ENCODE measurements at places on chromosomes 4 and X. TPM values are rescaled to one million over a fixed set of nuclear protein-coding genes. Genes with fewer than 3 reads are reported as not detected.

C4orf51 gene
- not detected for total RNA-seq

SH3TC1 gene
- 3.5 TPM for total RNA-seq

RBMXL3 gene
- total RNA-seq = not detected

PCDH18 gene
- total RNA-seq = 73.0 TPM

TMEM31 gene
- not detected for total RNA-seq

SUPT20HL2 gene
- not detected for total RNA-seq

NAA10 gene
- total RNA-seq = 189 TPM

GNRHR gene
- not detected for total RNA-seq

ARAP2 gene
- total RNA-seq = 0.30 TPM

COL25A1 gene
- 0.17 TPM for total RNA-seq

HTN3 gene
- not detected for total RNA-seq

NPY2R gene
- total RNA-seq = under 0.01 TPM

KDR gene
- total RNA-seq = 0.74 TPM

GPRIN3 gene
- total RNA-seq = under 0.01 TPM

SAGE1 gene
- total RNA-seq = not detected

TENM3 gene
- total RNA-seq = 26.4 TPM

CLCN5 gene
- total RNA-seq = 2.2 TPM
